ENCODE measurements at places on chromosomes 12 and 14.

DNA sequence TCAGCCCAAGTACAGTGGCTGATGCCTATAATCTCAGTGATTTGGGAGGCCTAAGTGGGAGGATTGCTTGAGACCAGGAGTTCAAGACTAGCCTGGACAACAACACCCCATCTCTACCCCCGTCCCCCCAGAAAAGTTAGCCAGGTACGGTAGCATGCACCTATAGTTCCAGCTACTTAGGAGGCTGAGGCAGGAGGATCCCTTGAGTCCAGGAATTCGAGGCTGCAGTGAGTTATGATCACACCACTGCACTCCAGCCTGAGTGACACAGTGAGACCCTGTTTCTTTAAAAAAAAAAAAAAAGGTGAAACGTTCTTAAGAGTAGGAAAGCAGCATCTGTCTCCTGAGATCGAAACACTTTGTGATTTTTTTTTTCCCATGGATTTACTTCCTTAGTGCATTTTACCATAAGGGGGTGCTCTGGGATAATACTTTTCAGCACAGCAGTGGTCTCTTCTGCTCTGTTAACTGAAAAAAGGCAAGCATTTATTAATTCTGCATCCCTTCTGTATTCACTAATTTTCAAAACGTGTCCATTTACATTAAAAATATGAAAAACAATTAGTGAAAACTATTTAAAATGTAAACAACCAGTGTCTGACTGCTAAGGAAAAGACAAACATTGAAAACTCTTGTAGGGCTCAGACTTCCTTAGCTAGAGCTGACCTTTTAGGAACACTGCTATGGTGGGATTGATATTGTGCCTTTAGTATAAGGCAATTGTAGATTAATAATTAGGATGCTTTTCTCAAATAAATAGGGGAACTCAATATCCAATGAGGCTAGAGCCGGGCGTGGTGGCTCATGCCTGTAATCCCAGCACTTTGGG, 31.2 kb upstream of the USP44 start:
- DNase-seq, result no peak

DNA sequence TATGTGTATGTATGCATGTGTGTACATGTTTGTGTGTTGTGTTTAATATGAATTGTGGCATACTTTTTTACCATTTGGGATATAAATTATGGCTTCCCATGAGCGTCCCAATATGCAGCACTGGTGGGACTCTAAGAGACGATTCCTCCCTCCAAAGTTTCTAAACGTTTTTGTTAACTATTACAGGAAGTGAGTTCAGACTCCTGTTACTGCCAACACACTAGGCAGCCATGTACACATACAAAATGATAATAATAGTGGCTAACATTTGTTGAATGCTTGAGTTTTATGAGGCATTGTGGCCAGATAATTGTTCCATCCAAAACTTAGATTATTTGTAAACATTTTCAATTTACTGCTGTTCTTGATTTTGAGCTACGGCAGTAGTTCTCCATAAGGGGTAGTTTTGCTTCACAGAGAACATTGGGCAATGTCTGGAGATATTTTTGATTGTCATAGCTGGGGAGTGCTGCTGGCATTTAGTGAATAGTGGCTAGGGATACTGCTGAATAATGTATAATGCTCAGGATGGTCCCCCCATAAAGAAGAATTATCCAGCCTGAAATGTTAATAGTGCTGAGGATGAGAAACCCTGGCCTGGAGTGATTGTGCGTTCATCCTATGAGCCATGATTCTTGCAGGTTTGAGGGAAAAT, 45.1 kb downstream of the ARID2 start:
- no peak for DNase-seq

- no peak for DNase-seq
Observed at GRCh38 chr14:99575043-99576023, 28.7 kb downstream of the CCDC85C start.

GRCh38 chr12:71645268-71645667, 18.4 kb downstream of the ZFC3H1 start:
- DNase-seq, result no peak

DNA sequence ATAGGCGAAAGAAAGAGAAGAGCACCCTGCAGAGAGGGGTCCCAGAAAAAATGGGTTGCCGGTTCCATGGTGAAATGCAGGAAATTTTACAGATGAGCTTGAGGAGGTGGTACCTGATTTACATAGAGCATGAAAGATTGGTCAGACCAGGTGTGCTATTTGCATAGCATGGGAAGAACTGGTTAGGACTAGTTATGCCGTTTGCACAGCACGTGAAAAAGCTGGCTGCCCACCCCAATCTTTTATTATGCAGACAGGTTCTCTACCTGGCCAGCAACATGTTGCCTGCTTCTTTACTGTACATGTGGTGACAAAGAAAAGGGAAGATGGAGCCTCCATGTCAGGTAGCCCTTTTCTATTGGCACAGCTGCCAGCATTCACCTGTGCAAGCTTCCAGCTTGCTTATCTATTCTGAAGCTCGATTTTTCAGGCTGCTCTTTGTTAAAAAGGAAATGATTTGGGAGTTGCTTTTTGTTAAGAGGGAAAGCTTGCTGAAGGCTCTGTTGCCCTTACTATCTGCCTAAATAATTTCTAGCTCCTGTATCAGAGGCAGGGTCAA, 62.9 kb upstream of the ELK3 start:
- no peak for DNase-seq

DNA sequence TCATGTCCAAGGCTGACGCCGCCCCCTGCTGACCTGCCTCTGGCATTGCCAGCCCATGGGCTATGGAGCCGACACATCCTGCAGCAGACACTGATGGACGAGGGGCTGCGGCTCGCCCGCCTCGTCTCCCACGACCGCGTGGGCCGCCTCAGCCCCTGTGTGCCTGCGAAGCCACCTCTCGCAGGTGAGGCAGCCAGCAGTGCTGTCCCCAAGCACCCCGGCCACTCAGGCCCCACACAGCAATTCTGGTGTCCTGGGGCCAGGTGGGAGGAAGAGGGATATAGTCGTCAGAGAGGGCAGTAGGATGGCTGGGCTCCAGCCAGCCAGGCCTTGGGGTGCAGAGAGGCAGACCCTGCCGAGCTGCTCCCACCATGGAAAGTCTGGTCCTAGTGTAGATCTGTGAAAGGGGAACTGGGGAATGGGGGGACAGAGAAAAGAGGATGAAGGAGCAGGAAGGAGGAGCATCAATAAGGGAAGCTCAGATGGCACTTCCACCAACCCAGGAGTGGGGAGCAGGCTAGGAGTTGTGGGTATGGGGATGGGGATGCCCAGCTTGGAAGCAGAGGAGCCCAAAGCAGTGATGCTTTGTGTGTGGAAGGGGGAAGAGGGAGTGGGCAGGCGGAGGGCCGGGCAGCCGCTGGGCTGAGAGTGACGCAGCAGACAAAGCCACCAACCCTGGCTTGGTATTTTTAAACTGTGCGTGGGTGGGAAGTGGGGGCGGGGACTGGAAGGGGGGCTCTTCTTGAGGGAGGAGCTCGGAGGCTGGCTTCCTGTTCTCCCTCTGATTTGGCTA, 4.7 kb downstream of the NAB2 start:
- DNase-seq, result no peak

GRCh38 chr14:77903937-77904617, 104.2 kb downstream of the ADCK1 start:
- no peak for DNase-seq

- DNase-seq, result no peak
Observed at GRCh38 chr12:106301241-106301610, 1.3 kb upstream of the TCP11L2 start.

DNA sequence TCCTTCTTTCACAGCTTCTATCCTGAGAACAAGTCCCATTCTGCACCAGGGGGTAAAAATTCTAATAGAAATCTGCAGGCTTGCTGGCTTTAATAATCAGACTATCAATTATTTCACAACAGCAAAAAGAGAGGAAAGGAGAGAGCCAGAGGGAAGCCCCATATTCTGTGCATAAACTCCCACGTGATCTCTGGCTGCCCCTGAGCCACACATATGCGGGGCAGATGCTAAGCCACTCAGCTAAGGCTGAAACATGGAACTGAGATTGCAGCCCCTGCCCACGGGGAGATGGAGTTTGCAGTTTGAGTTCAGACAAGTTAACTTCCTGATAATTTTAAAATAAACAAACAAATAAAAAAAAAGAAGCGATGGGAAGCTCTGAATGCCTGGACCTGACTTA, 254.4 kb upstream of the CCDC196 start:
- DNase-seq, result no peak

All from H1 (cell line).